ENCODE measurements at places on chromosomes 2 and 18.

DNA sequence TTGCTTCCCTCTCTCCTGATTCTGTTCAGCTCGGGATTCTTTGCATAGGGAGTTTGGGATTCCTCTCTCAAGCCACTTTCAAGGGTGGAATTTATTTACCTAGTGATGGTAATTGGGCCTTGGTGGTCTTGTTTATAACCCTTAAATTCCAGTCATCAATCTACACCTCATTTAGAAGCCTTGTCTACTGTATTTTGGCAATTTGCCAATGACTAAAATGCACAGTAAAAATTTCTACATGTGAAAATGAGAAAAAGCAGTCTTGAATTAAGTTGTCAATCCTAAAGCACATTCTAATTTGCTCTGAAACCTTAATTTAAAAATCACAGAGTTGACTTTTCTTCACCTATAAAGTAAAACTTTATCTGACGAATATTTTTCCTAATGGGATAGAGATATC, 749.2 kb upstream of the CRIM1 start:
- DNase-seq = no peak

DNA sequence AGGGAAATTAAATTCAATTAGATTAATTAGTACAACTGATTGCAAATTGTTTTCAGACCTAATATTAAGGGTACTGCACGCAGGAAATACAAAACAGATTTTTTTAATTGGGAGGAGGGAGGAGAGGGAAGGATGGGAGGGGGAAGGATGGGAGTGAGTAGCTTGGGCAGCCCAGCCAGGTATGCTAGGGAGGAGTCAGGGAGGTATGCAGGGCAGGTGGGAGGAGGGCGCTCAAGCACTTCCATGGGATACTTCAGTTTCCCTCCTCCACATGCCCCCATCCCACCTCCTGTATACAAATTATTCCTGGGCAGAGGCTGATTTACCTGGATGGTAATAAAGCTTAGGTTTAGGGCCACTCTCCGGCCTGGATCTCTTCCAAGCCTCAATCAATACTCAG, 76.6 kb upstream of the CAPN13 start:
- DNase-seq = no peak

- DNase-seq = no peak
These were observed 49.9 kb upstream of the CYP1B1 start for GRCh38 chr2:38125842-38126241.

GRCh38 chr2:146246002-146246735, 1598.7 kb upstream of the ACVR2A start:
- no peak for DNase-seq

DNA sequence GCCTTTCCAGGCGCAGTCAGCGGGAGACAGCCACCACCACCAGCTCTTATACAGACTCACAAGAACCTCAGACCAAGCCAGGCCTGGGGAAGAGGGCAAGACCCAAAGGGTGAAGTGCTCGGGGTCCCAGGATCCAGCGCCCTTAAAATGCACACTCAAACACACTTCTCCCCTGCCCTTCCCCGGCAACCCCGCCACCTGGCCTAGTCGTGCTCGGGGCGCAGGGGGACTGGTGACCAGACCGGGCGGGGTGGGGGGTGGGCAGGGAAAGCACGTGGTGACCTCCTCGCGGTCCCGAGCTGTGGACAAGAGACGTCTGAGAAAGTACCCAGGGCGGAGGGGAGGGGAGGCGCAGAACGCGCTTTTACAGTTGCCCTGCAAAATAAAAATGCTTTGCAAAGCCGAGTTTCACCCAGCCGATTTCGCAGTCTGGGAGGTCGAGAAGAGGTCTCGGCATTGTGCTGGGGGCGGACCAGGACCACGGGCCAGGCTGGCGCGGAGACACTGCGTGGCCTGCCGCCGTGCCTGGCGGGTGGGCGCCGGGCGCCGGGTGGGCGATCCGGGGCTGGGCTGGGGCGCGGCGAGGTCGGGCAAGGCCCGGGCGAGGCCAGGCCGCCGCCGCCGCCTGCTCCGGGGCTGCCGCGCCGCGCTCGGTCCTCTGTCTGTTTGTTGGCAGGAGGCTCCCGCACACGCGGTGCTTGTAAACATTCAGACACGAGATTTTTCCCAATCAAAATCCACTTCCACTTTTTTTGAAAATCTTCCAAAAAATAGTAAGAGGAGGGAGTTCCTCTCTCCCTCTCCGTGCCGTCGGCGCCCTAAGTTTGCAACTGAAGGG, 2.0 kb downstream of the BCL11A start:
- DNase-seq = no peak

DNA sequence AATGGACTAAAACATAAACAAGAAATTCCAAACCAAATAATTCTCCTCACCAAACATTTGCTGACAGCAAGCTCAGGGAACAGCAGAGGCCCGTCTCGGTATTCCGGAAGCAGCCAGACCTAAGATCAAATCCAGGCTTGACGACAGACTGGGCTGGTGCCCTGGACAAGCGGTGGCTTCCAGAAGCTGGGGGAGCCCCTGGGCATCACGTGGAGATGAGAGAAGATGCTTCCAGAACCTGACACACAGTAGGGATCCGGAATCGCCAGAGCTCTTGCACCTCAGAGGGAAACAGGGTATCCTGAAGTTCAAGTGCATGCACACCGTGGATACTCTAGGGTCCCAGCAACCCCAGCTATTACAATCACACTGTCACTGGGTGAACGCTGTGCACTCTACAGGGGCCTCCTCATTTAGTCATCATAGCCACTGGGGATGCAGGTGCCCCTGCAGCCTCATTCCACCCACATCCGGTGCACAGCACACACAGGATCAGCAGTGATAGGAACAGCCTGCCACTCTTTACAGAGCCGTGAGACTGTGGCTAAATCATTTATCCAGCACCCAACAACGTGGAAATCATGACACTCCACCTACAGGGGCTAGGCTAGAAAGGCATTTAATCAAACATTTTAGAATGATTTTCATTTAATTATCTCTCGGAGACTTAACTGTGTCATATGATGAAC, 102.6 kb downstream of the HDAC4 start:
- DNase-seq = no peak

DNA sequence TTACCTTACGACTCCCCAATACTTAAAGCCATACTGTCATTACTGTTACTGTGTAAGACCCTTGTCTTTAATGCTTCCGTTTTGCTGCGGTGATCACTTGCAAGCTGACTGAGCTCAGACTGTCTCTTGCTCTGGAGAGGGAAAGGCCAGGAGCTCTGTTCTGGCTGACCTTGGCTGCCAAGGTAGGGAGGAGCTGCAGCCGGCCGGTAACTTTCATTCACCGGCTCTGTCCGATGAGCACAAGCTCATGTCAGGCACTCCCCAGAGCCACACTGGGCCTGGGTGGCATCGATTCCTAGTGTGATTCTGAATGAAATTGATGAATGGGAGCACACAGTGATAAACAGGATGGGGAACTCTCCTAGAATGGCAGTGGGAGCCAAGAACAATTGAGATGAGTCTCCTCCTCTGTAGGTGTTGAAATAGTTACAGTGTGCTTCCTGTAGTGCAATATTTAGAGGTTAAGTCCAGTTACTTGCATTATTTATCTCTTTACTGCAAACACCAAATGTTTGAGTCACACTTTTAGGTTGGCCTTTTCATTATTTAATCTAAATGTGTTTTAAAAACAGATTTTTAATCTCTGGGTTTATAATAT, 100.9 kb downstream of the ATP9B start:
- DNase-seq = no peak

- no peak for DNase-seq
These were observed 35.2 kb downstream of the SPOPL start for GRCh38 chr2:138536740-138537139.

DNA sequence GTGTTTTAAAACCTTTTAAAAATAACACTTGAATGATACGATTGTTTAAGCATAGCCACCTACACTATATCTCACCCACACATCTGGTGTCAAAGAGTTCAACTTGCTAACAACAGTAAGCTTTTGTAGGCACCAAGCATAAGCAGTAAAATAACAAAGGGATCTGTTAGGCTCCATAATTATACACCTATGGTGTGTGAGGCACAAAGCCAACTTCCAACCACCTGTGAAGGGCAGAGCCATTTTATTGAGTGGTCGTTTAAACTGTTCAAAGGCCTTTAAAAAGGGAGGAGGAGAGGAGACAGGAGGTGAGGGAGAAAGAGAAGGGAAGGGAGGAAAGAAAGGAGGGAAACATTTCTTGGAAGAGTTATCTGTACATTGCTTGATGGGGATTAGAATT, 27.9 kb downstream of the NEMP2 start:
- no peak for DNase-seq
